ENCODE measurements at places on chromosomes 2 and 18. TPM values are rescaled to one million over a fixed set of nuclear protein-coding genes. Genes with fewer than 3 reads are reported as not detected.
A peak's percentile ranks its signal among the peaks of the same experiment; 100 is the strongest.

ZNF521 gene
- 6.9 TPM for total RNA-seq

RFX8 gene
- total RNA-seq = not detected

VWC2L gene
- total RNA-seq = not detected

- DNase-seq = no peak
Observed at GRCh38 chr2:145431181-145431951, 911.4 kb upstream of the ZEB2 start.

DNA sequence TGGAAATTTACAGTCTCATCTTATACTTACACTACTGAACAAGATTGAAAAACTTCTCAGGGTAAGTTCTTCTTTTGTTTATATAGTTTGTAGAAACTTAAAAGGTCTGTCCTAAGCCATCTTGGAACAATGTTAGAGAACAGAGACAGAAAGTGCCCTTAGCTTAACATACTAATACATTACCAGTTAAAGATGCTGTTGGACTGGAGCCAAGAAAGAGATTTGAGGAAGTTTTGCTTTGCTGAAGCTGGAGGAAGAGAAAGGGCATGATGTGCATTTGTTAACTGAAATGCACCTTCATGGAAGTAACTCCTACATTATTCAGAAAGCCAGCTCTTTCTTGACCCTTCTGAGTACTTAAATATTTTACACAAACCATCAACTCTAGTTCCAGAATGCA lies 66.5 kb upstream of the TNFRSF11A start:
- no peak for DNase-seq

GRCh38 chr18:70499218-70499691 lies 210.4 kb downstream of the SOCS6 start:
- DNase-seq = peak; percentile 6

GRCh38 chr2:60832621-60833020 lies 48.8 kb upstream of the REL start:
- no peak for DNase-seq

DNA sequence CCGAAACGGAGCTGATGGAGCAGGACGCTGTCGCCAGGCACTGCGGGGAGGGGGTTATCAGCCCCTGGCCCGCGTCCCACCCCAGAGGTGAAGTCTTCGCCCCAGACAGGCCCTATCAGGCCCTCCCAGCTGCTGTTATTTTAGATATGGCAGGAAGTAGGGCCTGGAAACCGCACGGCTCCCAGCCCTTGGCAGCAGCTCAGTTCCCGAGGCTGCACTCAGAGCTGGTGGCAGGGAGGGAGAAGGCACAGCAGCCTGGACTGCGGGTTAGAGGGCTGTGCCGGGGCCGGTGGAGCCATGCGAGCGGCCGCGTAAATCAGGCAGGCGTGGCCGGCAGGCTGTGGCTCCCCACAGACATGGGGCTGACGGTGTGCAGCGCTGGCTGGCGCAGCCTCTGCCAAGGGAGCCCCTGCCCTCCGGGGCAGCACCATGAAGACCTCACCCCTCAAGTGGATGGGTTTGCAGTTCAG lies 111.4 kb downstream of the NFATC1 start:
- DNase-seq = peak; percentile 48
